Stimulated activated CD8-positive, alpha-beta memory T cell treated with anti-CD3 and anti-CD28 coated beads, Interleukin-7, amount 100 ng/mL, for 1 hour (primary cell): ENCODE measurements at places on chromosomes 1 and 21.

DNA sequence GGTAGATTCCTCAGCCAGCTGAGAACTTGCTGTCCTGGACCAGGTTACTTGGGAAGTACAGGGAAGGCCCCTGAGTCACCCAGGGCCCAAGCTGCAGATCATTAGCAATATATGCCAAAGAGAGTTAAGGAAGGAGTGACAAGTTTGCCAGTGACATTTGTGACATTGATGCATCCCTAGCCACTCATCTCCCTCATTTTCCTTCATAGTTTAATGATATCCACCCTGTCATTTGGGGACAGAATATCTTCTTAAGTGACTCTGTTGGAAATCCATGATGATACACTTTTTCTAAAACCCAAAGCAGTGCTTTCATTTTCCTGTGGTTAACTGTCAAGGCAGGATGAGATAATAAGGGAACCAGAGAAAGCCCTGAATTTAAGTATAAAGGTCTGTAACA is 3.2 kb downstream of the TNN start:
- DNase-seq, result no peak

- no peak for DNase-seq
These were observed 52.8 kb downstream of the TENT5C start for GRCh38 chr1:117658676-117659075.

GRCh38 chr21:36188081-36188681 is 31.6 kb downstream of the DOP1B start:
- no peak for DNase-seq

GRCh38 chr21:42097860-42098454 is 26.8 kb downstream of the UMODL1 start:
- no peak for DNase-seq

GRCh38 chr1:106957795-106958194 is 98.7 kb upstream of the PRMT6 start:
- DNase-seq, result no peak

DNA sequence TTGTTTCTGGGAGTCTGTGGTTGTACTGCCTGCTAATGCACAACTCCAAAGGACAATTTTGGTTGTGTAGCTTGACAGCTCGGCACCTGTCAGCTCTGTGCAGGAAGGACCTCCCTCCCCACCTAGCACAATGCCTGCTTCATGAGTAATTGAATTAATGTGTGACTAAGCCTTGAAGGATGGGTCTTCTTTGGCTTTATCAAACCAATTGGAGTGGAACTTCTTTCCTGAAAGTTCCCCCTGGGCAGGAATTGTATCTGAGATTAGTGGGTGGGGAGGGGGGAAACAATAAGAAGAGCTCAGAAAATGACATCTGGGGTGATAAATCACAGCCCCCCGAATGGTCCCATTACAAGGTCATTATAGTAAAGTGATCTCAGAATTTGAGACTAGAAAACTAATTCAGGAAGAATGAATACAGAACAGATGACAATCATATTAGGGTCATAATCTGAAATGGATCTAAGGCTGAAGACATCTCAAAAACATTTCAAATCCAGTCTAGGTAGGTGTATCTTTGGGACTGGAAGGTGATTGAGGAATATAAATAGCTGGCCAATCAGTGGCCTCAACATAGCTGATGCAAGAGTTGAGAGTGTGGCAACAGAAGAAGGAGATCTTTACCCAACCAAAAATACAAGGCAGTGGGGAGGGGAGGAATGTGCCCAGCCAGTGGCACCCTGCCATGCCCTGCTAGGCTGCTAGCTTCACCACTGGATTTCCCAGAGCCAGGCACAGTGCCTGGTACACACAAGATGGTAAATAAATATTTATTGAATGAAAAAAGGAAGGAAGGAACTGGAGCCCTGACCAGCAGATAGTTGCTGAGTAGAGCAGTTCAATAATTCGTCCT is 10.1 kb upstream of the SESN2 start:
- DNase-seq, result no peak

GRCh38 chr1:152585586-152585985 is 5.3 kb upstream of the LCE3D start:
- no peak for DNase-seq

- DNase-seq, result no peak
These were observed 571.4 kb downstream of the PTPRU start for GRCh38 chr1:29807689-29808088.

DNA sequence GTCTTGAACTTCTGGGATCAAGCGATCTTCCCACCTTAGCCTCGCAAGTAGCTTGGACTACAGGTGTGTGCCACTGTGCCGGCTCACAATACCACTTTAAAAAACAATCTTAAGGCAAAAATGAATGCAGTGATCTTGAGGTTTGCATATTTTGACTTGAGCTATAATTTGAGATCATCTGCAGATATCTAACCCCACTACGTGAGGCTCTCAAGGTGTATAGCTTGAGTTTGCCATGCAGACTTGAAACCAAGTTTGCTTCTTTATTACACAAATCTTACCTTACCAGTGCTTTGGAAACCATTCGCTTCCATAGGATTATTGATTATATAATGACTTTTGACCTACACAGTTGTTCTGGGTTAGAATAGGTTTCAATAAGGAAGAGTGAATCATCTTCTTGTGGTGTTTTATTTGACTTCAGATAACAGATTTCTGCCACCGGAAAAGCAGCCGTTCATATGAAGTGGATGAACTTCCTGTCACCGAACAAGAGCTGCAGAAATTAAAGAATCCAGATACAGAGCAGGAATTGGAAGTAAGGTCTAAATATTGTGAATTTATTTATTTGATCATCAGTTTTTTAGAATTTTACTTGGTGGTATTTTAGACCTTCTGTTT is 155.1 kb downstream of the VPS13D start:
- no peak for DNase-seq

DNA sequence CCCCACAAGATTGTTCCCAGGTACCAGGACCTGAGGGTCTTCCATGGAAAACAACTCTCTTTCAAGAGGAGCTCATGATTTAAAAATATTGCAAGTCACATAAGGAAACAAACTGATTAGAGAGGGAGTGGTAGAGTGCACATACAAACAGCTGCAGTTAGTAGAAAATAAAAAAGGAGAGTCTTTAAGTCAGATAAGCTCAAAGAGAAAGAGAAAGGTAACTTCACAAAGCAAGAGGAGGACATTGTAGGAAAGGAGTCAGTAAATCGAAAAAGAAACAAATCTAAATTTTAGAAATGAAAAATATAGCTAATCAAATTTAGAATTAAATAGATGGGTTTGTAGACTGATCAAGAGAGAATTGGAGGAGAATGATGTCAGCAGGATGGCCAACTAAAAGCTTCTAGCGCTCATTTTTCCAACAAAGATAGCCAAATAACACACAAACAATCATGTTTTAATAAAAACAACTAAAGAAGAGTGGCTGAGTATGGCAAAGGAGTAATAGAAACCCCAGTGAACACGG is 86.1 kb upstream of the CD53 start:
- no peak for DNase-seq

GRCh38 chr1:17207046-17207445 is 2.1 kb downstream of the PADI1 start:
- DNase-seq, result no peak

- no peak for DNase-seq
These were observed 8.0 kb upstream of the DNM3 start for GRCh38 chr1:171833091-171833825.

- DNase-seq, result no peak
These were observed 72.1 kb downstream of the PEX14 start for GRCh38 chr1:10546896-10547295.

DNA sequence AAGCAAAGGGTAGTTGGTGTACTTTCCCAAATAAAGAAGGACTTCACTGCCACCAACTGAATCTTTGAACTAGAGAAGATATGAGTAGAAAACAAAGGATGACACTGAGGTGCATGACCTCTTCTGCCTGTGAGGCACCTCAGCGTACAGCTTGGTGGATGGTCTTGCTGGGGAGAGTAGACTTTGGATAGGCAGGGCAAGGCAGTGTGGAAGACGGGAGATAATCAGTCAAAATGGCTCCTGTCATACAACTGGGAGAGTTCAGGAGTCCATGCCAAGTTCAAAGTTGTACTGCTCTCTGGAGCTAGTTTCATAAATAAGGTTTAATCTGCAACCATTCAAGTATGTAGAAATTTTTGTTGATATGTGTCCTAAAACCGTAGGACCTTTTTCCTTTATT is 143.4 kb downstream of the BARHL2 start:
- no peak for DNase-seq

- DNase-seq, result no peak
These were observed 84.4 kb upstream of the PGBD5 start for GRCh38 chr1:230510496-230510895.

DNA sequence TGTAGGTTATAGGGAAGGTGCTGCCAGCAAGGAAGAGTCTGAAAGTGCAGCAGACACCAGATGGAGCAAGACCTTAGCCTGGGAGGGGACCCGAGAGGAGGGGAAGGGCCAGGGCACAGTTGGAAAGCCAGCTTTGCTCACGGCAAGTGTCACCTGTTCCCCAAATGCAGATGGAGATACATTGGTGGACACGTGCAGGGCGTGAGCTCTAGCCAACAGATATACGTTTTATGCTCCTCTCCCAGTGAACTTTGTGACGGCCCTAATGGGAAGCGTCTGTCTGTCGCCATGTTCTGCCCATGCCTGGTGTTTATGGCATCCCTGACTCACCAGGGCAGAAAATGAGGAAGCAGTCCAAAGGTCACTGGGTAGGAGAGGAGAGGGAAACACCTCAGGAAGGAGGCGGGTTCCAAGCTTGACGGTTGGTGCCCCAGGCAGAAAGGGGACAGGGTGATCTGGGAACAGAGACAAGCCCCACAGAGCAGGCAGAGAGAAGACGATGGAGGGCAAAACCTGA is 7.6 kb downstream of the GPA33 start:
- no peak for DNase-seq

- no peak for DNase-seq
These were observed 27.0 kb upstream of the SARS1 start for GRCh38 chr1:109186733-109187086.

- no peak for DNase-seq
These were observed 41.4 kb downstream of the ATP5PO start for GRCh38 chr21:33874161-33874560.

- DNase-seq, result no peak
These were observed 37.2 kb upstream of the ETS2 start for GRCh38 chr21:38768471-38769063.

DNA sequence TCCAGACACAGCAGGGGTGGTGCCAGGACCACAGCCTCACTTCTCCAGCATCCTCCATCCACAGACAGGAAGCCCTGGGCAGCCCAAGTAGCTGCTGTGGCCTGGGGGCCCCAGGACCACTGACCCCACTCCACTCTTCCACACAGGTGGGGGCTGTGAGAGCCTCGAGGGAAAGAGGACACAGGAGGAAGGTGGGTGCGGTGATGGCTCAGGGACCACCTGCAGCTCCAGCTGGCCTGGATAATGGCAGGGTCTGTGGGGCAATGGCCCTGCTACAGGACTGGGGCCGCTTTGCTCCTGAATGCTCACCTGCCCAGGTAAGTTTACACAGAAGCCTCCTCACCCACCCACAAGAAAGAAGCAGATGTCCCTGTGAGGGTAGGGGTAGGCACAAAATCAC is 18.3 kb upstream of the PRSS38 start:
- no peak for DNase-seq

DNA sequence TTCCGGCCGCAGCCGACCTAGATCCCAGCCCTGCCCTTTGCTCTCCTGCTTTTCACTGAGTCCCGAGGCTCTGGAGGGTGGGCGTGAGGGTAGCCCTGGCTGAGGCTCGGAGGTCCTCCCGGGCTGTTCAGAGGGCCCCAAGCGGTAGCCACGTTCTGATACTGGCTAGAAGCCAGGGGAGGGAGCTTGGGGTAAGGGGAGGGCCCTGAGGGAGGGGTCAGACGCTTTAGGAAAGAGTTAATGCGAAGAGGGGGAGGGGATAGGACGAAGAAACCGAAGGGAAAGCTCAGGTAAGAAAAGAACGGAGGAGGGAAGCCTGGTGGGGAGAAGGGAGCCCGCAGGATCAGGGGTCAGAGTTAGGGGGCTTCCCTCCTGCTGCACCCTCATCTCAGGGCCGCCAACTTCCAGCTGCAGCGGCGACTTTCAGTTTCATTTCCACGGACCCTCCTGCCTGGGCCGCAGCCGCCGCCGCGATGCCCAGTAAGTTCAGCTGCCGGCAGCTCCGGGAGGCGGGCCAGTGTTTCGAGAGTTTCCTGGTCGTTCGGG is at the start of gene MOV10:
Gene MOV10 (plus strand): TSS at position 220 of the 546 bp plus-strand sequence. CDS start 254 bp downstream, at position 474.
- DNase-seq, result no peak

- no peak for DNase-seq
These were observed 21.1 kb downstream of the CACNA1E start for GRCh38 chr1:181504399-181504842.

DNA sequence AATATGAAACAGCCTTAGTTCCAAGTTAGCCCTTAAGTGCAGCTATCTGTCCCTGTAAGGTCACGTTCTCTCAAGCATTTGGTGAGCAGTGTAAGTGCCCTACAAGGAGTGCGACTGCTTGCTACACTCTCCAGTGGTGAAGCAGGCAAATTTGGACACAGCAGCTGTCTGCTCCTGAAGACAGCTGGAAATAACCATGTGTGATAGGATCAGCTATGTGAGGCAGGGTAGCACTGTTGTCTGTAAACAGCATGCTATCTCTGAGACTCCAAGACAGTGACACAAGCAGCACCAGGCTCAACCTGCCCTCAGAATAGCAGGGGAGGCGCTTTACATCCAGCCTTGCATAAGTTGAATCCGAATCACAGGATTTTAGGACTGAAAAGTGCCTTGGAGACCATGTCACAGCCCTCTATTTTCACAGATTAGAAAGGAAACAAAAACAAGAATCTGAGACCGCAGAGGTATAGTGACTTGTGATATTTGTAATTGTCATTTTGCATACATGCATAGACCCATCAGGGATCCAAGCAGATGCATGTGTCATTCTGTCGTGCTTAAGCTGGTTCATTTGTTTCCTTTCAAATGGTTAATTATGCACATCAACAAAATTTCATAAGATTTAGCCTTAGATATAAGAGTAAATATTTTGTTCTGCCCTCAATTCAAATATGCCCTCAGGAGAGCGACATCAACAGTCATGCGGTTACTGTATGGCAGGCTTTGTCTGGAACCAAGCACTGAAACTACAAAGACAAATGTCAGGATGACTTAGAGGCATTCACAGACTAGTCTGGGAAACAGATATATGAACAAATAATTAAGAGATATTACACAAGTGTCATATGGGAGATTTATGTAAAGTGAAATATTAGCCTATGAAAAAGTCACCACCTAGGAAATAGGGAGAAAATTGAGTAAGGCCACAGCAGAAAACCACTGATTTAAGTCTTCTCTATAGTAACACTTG is 134.9 kb upstream of the NRIP1 start:
- no peak for DNase-seq

GRCh38 chr1:234212764-234213657 is 160.2 kb upstream of the COA6 start:
- DNase-seq, result no peak

DNA sequence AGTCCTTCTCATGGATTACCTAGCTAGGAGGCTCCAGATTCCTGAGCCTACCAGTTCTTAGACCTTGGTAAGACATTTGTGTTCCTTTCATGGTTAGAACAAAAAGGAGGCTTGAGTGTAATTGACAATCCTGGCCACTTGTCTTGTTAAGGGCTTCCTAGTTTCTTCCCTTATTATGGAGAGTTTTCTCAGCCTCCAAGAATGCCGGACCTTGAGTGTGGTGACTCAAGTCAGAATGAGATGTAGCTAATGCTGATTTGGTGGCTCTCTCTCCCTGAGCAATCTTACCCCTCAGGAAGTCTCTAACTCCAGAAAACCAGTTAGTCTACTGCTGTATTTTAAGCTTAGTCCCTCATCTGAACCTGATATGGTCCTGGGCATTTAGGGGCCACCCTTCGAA is 14.3 kb downstream of the CHI3L2 start:
- no peak for DNase-seq

GRCh38 chr1:237763751-237764150 is 127.0 kb downstream of the ZP4 start:
- no peak for DNase-seq
